GOT3 (cell line): ENCODE measurements at places on chromosomes 3 and 15.

- no peak for DNase-seq
Observed at GRCh38 chr15:68681836-68682235, 103.0 kb downstream of the CORO2B start.

DNA sequence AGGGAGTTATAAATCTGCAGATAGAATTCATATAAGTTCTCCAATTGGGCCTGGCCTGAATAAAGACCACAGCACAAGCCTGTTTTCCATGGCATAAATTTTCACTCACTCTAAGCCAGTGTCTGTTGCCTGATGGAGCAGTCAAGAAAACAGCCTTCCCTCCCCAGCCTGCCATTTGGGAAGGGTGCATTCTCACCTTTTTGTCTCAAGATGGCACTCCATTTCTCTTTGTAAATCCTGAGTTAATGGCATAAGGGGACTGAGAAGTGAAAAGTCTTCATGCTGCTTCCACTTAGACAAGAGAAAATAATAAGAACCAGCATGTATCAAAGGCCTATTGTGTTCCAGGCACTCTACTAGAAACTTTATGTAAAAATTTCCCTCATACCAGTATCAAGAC lies 115.6 kb upstream of the MANF start:
- DNase-seq = no peak

GRCh38 chr3:12445523-12446240 lies 38.6 kb upstream of the TSEN2 start:
- DNase-seq = no peak

DNA sequence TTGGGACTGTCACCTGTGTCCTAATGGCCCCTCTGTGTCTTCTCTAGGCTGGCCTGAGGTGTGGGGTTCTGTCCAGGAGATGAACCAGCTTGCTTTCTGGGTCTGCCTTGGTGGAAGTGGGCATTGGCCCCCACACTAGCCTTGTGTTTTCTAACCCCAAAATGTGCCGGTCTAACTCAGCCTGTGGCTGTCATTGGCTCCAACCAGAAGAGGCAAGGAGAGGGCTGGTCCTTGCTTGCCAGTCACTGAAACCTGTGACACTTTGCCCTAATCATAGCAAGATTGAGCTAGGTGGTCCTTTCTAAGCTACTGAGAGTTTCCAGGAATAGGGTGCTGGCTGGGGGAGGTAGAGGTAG lies 2.2 kb downstream of the C15orf39 start:
- DNase-seq = no peak

DNA sequence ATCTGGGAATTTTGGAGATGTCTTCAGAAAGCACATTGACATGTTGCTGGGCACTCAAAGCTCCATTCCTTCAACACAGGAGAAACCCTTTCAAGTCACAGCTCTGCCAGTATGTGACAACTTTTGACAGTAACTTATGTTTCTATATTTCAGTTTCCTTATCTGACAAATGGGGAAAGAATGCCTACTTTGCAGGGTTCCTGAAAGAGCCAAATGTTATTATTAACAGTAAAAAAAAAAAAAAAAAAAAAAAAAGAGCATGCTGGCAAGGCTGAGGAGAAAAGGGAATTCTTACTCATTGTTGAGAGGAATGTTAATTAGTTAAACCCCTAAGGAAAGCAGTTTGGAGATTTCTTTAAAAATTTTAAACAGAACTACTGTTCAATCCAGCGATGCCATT lies 272.5 kb upstream of the TGFBR2 start:
- no peak for DNase-seq

DNA sequence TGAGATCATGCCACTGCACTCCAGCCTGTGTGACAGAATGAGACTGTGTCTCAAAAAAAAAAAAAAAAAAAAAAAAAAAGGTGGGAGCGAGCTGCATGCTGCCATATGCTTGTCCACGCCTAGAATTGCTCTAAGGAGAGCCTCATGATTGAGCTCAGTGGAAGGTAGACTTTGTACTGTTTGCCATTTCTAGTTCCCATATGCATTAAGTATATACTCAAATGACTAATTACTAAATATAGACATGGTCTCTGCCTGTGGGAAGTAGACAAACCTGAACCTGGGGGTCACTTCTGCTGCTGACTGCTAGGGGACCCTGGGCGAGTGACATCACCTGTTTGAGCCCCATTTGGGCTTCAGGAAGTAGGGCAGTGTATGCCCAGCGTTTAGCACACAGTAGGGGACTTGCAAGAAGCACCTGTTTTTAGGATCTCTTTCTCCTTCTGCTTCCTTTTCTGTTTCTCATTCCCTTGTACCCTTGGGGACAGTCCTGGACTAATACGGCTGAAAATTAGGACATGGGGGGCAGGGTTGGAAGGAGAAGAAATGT lies 27.2 kb downstream of the PRKCD start:
- DNase-seq = no peak

GRCh38 chr15:68582236-68582635 lies 3.4 kb downstream of the CORO2B start:
- no peak for DNase-seq

DNA sequence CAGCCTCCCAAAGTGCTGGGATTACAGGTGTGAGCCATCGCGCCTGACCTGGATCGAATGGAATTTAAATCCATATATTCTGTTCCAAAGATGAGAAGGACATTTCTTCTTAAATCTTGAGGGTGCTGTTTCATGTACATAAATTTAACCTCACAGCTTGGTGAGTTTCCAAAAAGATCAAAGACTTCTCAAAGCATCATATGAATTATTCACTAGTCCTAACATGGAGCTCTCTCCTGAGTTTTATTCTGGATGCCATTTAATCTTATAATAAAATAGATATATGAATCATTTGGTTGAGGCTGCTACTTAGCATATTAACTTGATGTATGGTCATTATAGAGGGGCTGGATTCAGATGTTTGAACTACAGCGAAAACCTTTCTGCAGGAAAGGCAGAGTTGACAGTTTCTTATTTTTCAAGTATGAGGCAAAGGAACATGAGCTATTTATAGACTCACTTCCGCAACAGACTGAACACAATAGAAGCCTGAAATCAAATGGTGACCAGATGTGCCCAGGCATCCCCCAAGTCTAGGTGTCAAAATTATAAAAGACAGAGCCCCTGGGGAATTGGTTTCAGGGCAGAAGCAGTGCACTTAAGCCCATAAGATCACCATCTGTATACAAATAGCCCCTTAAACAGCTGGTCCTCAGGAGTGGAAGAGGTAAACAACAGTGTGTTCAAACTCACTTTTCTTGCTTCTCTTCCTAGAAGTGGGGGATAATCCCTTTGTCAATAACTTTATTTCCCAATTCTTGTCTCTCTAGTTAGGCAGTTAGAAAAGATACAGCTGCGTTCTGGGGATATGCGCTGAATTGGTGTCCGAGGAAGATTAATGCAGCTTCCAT lies 29.7 kb downstream of the STARD9 start:
- no peak for DNase-seq

- DNase-seq = no peak
Observed at GRCh38 chr15:67806536-67806935, 18.8 kb upstream of the SKOR1 start.

- no peak for DNase-seq
Observed at GRCh38 chr15:39605146-39605545, 24.3 kb downstream of the THBS1 start.
